ENCODE measurements at places on chromosomes 3 and 15.

DNA sequence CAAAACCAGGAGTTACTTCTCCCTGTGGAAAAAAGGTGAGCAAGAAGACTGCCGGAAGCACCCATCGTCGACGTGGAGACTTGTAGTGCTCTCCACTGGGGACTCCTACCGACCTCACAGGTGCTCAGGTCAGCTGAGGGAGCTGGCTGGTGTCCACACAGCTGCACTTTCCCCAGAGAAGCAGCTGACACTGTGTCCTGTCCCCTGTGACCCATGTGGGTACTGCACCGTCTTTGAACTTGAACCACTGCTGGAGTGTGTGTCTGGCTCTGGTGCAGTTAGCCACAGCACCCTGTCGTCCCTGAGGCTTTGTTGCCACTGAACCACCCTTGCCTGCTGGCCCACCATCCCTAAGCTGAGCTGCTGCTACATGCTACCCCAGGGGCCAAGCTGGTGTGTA is 270.8 kb downstream of the CACNA2D3 start:
- DNase-seq: no peak

GRCh38 chr15:42065033-42065432 is 29.3 kb downstream of the PLA2G4D start:
- DNase-seq: no peak

- DNase-seq: no peak
Observed at GRCh38 chr3:155661760-155662159, 83.1 kb downstream of the PLCH1 start.

DNA sequence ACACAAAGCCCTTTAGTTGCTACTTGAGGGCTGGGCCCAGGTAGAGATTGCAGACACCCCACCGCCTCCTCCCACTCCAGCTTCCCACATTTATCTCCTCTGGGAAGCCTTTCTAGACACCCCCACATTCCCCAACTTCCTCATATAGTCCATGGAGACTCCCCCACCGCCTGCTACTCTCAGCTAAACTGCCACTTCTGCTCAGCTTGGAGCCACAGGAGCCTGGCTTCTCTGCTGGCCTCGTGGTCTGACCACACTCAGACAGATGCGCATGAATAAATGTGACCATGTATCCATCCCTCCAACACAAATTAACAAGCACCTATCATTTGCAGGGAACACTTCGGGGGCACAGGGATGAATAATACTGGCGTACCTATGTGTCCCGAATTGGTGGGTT is 10.5 kb upstream of the ACSBG1 start:
- no peak for DNase-seq

DNA sequence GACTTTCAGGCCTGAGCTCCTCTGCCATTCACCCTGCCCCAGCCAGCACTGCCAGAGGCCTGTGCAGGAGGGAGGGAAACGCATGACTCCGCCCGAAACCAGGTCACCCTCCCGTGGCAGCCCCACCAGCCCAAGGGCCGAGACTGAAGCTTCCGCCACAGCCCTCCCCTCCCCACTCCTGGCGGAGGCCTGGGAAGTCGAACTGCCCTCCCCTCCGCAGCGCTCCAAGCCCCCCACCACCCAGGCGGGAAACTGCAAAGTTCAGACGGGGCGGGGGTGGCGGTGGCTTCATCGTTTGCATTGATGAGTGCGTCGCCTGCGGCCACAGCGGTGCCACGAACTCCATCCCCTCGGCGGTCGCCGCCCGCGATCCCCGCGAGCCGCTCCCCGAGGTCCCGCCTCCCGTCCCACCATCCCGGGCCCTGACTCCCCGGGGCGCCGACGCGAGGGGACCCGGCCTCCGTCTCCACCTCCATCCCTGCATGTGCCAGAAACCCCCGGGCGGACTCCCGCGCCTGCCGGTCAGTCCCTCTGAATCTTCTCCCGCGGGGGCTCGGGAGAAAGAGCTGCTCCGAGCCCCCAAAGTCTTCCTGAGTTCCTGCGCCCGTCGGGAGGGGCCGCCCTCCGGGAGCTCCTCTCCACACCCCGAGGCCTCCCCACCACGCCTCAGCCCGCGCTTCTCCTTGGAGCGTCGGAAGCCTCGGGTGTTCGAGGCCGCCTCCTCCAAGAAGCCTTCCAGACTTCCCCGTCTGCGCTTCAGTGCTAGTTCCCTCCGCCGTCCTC is 698 bp downstream of the MELTF start:
- DNase-seq: peak; percentile 36

DNA sequence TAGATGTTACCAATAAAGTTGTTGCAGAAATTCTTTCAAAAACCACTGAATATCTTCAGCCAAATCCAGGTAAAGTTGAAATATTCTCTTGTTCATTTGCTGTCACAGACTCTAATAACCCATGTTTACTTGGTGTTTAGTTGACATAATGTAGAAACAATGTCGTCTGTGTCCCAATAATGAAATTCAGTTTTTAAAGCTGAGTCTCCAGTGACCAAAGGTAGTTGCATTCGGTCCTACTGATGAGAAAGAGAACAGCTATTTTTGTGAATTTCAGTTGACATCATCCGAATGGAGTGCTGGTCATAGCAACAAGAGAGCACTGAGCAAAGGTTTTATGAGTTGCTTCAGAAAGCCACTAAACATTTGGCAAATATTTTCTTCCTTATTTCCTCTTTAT is 88.8 kb upstream of the ADAMTSL3 start:
- DNase-seq: no peak

DNA sequence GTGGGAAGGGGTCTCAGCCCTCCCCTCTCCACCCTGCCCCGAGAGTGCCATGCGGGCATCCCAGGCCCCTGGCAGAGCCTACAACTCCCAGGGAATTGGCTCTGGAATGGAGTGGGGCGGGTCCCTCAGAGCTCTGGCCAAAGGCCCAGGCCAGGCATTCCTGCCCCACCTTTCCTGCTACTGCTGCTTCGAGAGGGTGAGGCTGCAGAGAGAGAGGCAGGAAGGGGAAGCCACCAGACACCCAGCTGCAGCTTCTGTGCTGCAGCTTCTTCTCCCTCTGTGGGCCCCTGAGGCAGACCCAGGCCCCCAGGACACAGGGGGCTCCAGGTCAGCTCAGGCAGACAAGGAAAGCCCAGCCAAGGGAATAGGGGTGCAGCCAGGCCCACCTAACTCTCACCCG is 2.7 kb downstream of the ALS2CL start:
- DNase-seq: no peak

GRCh38 chr15:52008698-52009434 is 10.2 kb upstream of the MAPK6 start:
- no peak for DNase-seq

DNA sequence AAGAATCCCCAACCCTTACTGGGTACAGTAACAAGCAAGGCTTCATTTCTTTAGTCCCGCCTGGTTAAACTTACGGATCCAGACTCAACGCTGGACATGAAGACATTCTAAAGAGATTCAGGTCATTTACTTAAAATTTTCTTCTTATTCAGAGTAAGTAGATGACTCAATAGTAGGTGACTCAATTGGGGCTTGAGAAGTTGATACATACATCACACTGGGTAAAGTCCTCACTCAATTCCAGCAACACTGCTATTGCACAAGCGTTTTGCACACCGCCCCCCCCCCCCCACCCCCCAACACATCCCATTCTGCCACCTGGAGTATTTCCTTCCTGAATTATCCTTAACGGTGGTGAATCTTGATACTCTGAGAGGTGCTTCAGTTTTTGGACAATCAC is 610.0 kb downstream of the FOXP1 start:
- no peak for DNase-seq

DNA sequence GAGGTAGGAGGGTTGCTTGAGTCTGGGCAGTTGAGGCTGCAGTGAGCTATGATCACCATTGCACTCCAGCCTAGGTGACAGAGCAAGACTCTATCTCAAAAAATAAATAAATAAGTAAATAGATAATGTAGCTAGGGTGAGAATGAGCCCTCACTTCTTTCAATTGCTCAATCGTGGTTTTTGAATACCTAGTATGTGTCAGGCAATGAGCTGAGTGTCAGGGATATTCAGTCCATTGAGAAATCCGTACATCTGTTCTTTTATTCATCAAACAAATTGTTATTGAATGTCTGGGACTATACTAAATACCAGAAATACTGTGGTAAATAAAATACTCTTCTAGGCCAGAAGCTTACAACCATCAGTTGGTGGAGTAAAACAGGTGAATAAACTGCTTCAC is 6.2 kb upstream of the ZNF148 start:
- no peak for DNase-seq

GRCh38 chr3:61578667-61579367 is 17.4 kb downstream of the PTPRG start:
- DNase-seq: no peak

GRCh38 chr3:57675530-57675929 is 17.3 kb downstream of the DENND6A start:
- DNase-seq: no peak

All from activated T-cell treated with anti-CD3 and anti-CD28 coated beads, Interleukin-2, amount 50 U/mL, for 72 hours (primary cell).